Osteoblast (primary cell): ENCODE measurements at places on chromosomes 6 and 20.
A peak's percentile ranks its signal among the peaks of the same experiment; 100 is the strongest.

GRCh38 chr20:33777816-33778215, 33.3 kb upstream of the CHMP4B start:
- DNase-seq = no peak

GRCh38 chr20:25054995-25055629, 2.8 kb downstream of the ACSS1 start:
- DNase-seq = peak; percentile 95

DNA sequence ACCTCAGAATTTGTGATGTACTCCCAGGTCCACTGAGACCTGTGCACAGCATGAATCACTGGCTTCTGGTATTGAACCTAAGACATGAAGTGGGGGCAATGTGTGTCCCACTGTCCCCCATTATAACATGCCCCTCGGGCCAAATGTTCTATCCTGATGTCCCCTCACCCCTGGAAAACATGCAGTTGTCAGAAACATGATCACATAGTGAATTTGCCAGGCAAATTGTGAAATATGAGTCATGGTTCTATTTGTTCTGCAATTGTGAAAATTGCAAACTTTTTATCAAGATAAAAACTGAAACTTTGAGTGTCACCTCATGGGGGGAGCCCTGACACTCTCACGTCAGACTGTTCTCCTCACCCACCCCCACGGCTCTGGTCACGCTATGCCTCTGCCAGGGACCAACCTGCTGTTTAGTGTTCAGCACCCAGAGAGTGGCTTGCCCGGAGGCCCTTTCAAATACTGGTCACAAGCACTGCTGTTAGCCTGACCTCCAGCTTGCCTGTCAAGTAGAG, 305.3 kb downstream of the CLIC5 start:
- peak; percentile 31 for DNase-seq

DNA sequence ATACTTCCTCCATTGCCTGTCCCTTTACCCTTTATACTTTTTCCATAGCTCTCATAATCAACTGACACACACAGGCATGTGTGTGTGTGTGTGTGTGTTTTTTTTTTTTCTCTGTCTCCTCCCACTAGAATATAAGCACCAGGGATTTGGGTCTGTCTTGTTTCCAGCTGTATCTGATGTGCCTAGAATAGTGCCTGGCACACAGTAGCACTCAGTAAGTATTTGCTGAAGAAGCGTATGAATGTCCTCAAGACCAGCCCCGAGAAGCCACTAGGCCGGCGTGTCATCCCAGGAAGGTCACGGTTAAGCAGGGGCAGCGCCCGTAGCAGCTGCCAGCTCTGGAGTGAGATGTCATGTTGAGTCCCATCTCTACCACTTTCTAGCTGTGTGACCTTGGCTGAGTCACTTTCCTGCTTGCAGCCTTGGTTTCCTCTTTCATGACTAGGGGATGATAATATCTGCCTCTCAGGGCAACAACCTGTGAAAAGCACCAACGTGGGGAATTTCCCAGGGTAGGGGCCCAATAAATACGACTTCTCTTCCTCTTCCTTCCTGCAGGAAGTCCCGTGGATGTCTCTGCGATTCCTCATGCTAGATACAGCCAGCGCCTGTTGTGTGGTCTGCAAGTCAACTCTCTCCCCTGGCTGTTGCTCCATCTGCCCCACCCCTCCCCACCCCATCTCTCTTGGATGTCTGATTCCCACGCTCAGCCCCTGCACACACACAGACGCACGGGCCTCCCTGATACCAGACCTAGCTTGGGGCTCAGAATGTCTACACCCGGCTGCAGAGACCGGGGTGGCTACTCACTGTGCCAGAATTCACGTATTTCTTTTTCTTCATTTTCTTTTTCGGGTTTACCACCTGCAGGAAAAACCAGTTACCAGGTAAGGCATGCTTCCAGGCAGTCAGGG, 58.1 kb downstream of the RAB44 start:
- DNase-seq = peak; percentile 21

DNA sequence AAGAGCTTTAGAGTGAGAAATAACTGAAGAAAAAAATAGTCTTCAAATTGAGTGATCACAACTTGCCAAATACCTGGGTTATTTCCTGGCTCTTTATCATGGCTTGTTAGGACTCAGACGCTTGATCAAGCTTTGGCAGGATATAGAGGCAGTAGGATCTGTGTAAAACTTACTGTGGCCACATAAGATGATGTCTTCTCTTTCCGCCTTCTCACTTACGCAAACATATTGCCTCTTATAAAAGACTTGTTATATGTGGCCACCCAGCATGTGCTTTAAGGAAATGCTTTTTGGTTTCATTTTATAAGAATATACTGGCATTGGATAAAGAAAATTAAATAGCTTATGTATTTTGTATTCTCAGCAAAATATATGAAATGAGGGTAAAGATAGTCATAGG, 101.8 kb upstream of the AKIRIN2 start:
- DNase-seq = peak; percentile 35
